ENCODE measurements at places on chromosomes 11 and 22.
A peak's percentile ranks its signal among the peaks of the same experiment; 100 is the strongest.

- DNase-seq, result no peak
Measured at GRCh38 chr11:27938011-27938410, 169.9 kb downstream of the KIF18A start.

GRCh38 chr11:117700551-117700950 lies 96.5 kb downstream of the DSCAML1 start:
- DNase-seq, result no peak

- DNase-seq, result peak; percentile 46
Measured at GRCh38 chr11:14249121-14249963, 109.6 kb downstream of the RRAS2 start.

GRCh38 chr11:65474864-65475263 lies 24.0 kb upstream of the MALAT1 start:
- no peak for DNase-seq

GRCh38 chr22:19446603-19447329 lies 745 bp downstream of the C22orf39 start:
- DNase-seq, result no peak

GRCh38 chr22:30217698-30218560 lies 28.6 kb downstream of the LIF start:
- no peak for DNase-seq

GRCh38 chr11:12812849-12813248 lies 138.6 kb downstream of the TEAD1 start:
- no peak for DNase-seq

GRCh38 chr11:130077671-130078070 lies 8.0 kb downstream of the APLP2 start:
- no peak for DNase-seq

All from astrocyte of the spinal cord (primary cell).